T-helper 2 cell (primary cell): ENCODE measurements at places on chromosomes 5 and 9.
A peak's percentile ranks its signal among the peaks of the same experiment; 100 is the strongest.

DNA sequence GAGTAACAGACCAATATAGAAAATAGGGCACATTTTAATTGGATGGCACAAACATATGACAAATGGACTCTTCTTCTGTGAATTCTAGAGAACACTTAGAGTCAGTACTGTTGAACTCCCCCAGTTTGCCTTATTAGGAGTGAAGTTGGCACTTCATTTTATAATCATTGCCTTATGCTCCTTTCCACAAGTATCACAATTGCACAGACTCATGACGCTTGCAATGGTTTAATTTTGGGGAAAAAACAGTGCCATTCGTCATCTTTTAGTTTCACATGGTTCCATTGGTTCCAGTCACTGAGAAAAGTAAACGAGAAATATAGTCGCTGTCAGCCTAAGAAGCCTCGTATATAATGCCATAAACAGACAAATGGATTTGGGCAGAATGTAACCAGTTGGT is 71.2 kb downstream of the LURAP1L start:
- no peak for DNase-seq

DNA sequence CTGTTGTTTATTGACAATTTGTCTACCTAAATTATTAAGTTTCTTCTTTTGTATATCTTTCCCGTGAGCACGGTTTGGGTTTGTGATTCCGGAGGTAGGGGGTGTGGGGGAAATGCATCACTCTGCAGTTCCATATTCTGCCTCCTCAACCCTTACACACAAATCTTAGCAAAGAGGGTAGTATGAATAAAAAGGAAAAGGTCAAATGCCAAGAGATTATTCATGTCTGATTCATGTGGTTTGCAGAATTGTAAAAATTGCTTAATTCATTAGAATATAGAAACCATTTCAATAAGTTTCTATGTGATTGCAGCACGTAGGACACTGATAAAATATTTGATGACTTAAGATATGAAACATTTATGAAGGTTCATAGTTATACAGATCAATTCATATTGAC is 601.9 kb downstream of the SEMA5A start:
- no peak for DNase-seq

DNA sequence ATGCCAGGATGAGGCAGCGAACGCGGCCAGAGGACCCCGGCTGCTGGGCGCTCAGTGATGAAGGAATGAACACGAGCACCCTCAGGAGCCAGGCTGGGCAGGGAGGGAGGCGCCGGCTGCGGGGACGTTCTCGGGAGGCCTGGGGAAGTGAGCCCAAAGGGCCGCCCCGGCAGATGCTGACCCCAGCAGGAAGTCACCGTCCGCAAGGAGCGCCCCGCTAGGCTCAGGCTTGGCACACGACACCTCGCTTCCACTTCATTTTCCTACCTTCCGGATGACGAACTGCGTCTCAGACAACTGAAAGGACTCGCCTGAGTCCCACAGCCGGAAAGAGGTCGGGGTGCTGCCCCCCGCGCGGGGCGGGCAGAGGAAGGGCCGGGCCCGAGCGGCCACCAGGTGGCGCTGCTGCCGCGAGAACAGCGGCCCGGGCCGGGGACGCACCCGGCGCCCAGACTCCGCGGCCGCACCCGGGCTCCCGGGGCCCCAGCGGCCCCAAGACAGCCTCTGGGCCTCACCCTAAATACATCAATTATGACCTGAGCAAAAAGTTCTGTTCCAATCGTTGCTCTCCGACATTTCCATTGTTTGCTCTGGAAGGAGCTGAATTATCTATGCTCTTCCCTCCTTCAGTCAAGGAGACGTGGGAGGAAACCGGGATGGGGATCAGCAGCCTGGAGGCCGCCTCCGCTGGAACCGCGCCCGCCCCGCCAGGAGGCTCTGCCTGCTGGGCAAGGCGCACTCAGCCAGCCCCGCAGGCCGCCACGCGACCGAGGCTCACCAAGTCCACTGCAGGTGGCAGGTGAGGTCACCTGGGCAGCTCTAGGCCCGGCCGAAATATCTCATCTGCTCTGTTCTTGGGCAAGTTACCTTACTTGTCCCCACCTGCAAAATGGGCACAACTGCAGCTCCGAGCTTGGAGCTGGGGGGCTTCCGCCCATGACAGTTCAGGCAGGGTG is 107.0 kb downstream of the ZNF354C start:
- peak; percentile 29 for DNase-seq

DNA sequence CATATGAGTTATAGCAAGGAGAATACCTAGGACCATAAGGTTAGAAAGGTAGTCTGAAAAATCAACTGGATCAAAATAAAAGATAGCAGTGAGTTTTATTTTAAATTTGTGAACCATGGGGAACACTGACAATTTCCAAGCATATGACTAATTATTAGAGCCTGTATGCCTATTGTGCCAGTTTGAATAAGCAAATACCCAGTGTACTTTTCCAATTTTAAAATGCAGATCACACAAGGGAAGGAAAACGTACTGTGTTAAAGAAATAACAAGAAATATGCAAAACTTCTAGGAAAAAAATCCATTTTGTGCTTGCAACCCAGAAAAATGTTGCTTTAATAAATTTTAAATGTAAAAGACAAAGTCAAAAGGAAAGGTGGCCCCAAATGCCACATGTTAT is 257.4 kb downstream of the BNC2 start:
- no peak for DNase-seq

- no peak for DNase-seq
Measured at GRCh38 chr9:34710023-34710422, at the start of gene CCL21. Gene CCL21 (minus strand): TSS chr9:34710136. CDS start chr9:34710066, 70 bp downstream.

- DNase-seq, result no peak
Measured at GRCh38 chr9:134141906-134142305, 6.0 kb downstream of the WDR5 start.

- no peak for DNase-seq
Measured at GRCh38 chr5:43061352-43062075, 21.4 kb upstream of the ANXA2R start.

DNA sequence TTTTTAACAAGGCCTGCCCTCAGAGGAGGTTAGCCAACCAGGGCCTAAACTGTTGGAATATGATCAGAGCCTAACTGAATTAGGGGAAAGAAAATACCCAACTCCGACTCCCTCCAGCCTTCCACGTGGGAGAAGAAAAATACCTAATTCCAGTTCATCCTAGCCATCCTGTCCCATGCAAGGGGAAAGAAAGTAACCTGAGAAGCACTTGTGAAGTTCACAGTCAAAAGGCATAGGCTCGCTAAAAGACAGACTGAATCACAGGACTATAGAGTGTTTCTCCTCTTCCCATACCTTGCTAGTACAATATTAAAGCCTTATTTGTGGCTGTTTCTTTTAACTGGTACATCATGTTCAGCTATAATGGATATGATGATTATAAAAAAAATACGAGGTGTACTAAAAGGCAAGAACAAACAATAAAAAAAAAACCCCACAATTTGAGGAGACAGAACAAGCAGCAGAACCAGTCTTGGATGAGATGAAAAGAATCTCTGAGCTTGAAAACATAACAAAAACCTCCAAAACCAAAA is 18.0 kb upstream of the ATP10B start:
- no peak for DNase-seq
